ENCODE measurements at places on chromosomes 6 and 20. TPM values are rescaled to one million over a fixed set of nuclear protein-coding genes. Genes with fewer than 3 reads are reported as not detected.

DNA sequence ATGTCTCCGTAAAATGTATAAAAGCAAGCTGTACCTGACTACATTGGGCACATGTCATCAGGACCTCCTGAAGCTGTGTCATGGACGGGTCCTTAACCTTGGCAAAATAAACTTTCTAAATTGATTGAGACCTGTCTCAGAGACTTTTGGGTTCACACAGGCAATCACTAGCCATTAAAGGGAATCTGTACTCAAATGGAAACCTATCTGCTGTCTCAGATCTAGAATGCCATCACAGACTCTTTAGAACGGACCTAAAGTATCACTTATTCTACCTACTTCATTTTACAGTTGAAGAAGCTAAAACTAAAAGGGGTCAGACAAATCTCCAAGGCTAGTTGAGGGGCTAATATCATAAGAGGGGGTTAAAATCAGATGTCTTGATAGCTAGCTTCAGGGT, 11.1 kb downstream of the SAMD3 start:
- peaks cover 6% of the 10 kb centered on the region for H3K36me3 ChIP-seq
- H3K27ac ChIP-seq, result peak overlapping the region; percentile 93
- no peaks in the 10 kb centered on the region for H3K27me3 ChIP-seq
- no peak for DNase-seq
- peak overlapping the region; percentile 92 for H3K4me3 ChIP-seq

- H3K27ac ChIP-seq, result no peak overlapping the region
- H3K36me3 ChIP-seq, result no peaks in the 10 kb centered on the region
- peak; percentile 25 for DNase-seq
- no peaks in the 10 kb centered on the region for H3K27me3 ChIP-seq
- H3K4me1 ChIP-seq, result no peaks in the 10 kb centered on the region
Observed at GRCh38 chr20:62364911-62365736, 2.0 kb downstream of the LAMA5 start.

DNA sequence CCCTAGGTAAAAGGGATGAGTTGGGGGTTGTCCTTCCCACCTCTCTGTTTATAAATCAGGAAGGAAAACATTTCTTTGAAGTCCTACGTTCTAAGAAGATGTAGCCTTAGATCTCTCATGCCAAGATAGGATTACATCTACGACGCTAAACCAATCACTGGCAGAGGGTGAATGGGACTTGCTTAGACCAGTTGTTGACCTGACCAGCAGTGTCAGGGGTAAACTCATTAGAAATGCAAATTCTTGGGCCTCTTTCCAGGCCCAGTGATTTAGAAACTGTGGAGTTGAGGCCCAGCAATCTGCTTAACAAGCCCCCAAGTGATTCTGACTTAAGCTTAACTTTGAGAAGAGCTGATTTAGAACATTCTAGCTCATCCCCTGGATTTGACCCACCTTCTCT, 147.1 kb upstream of the THEMIS start:
- no peak overlapping the region for H3K27ac ChIP-seq
- H3K4me3 ChIP-seq, result no peak overlapping the region
- no peaks in the 10 kb centered on the region for H3K4me1 ChIP-seq

DNA sequence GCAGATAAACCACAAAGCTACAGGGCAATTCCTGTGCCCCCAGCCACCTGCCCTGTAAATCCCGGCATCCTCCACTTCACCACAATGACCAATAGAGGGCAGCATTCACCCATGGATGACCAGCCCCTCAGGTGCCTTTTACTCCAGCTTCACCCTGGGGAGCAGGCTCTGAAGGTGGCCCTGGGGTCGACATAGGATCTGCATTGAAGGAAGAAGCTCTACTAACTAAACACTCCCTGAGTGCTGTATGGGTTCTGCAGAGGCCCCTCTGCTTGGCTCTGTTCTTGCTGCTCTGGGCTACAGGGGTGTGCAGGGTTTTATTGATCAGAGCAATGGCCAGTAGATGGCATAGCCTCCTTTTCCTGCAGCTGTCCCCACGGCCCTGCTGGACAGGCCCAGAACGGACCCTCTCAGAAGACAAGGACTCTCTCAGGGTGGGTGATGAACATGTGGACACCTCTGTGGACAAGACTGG, 20.3 kb downstream of the CST4 start:
- no peaks in the 10 kb centered on the region for H3K4me1 ChIP-seq
- peaks cover 4% of the 10 kb centered on the region for H3K27me3 ChIP-seq
- no peaks in the 10 kb centered on the region for H3K36me3 ChIP-seq
- no peak for DNase-seq
- H3K4me3 ChIP-seq, result no peak overlapping the region

DNA sequence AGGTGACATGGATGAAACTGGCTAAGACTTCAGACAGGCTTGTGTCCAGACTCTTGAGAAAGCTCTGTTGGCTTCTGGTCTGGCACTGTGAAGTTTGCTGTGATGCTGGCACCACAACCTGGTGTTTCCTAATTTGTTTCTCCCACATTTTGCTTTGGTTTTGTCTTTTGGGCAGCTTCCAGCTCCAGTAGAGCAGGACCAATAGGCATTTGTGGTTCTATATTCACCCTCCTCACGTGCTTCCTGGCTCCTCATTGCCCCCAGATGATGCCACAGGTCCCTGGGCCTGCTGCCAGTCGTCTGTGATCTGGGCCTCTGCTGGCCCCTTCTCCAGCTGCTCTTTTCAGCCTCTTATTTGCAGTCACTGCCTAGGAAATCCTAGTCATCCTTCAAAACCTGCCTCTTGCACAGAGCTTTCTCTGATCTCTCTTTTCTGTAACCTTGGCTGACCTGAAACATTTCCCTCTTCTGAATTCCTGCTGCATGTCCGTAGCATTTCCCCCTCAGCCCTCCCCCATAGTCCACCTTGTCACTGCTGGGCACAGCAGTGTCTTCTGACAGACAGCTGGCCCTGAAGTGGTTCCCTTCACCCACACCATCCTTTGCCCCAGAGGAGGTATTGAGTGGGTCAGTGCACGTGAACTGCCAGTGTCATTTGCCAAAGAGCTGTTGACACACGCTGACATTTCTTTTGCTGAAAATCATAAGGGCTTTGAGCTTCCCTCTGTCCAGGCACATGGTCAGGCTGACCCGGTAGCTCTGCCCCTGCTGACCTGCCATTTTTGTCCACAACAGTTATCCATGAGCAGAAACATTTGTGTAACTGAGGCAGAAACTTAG, 63.0 kb downstream of the PTPN1 start:
- H3K27ac ChIP-seq, result peak overlapping the region; percentile 86
- H3K36me3 ChIP-seq, result peaks cover 16% of the 10 kb centered on the region
- H3K4me3 ChIP-seq, result no peak overlapping the region
- DNase-seq, result no peak
- no peaks in the 10 kb centered on the region for H3K27me3 ChIP-seq

- DNase-seq, result no peak
- H3K4me3 ChIP-seq, result no peak overlapping the region
- H3K27ac ChIP-seq, result no peak overlapping the region
Observed at GRCh38 chr6:160895562-160895961, 96.0 kb upstream of the MAP3K4 start.

Gene C2
- total RNA-seq, result not detected

Gene FAM162B
- total RNA-seq, result not detected

Gene MYT1
- not detected for total RNA-seq

Gene ECT2L
- not detected for total RNA-seq

Gene LAMP5
- total RNA-seq, result not detected

All from natural killer cell treated with Interleukin-12 subunit alpha and Interleukin-12 subunit beta and Interleukin-15 and Interleukin-18, amount 100 ng/mL, for 72 hours (primary cell).